ENCODE measurements at places on chromosomes 7 and 10. TPM values are rescaled to one million over a fixed set of nuclear protein-coding genes. Genes with fewer than 3 reads are reported as not detected.

GRCh38 chr7:143287339-143287934 lies 714 bp upstream of the CASP2 start:
- DNase-seq, result no peak

DNA sequence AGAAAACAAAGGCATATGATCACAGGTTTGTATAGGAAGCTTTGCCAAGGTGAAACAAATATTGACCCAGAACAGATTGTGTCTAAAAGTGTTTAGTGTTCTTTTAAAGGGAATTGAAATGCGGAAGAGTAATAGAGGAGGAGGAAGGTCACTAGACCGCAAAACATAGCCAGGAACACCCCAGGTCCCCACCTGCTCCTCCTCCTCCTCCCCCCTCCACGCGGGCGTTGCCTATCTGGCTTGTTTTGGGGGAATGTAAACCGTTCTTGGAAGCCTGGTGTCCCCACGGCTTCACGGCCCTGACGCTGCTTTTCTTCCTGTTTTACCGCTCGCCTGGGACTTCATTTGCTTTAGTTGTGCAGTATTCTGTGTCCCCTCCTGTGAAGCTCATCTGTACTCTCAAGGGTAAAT lies 81.0 kb upstream of the PFKP start:
- DNase-seq, result no peak

DNA sequence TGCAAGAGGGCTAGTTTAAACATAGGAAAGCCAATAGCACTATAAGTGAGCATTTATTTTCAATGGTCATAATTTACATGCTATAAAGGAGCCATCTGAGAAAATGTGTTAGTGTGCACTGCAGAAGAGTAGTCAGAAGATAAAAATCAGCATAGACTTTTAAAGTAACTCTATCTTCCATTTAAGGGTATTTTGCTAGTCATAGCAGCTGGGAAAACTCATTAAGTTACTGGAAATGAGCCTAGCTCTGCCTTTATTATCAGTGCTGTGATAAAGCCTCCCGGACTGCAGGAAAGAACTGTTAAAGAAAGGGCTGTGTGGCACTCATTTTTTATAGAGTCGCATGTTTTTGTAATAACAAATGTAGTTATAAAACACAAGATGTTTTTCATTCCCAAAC lies 825.8 kb upstream of the POM121L12 start:
- no peak for DNase-seq

Gene ATOH7
- not detected for total RNA-seq

DNA sequence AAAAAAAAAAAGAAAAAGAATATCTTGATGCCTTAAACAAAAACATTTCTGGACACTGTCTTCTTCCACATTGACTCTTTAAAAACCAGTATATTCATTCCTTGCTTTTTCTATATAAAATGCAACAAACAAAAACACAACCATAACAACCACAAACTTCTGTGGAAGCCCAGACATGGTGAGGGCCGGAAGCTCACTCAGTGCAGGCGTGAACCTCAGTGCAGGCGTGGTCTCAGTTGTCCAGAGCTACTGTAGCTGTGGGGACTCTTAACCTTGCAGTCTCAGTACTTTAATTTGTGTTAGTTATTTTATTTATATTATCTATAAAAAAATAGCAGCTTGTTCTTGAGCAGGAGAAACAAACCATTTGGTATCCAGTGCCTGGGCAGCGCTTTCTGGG lies 131.8 kb downstream of the DOCK1 start:
- DNase-seq, result no peak
